HCT116 (cell line): ENCODE measurements at places on chromosomes 3 and 15. TPM values are rescaled to one million over a fixed set of nuclear protein-coding genes. Genes with fewer than 3 reads are reported as not detected.

DNA sequence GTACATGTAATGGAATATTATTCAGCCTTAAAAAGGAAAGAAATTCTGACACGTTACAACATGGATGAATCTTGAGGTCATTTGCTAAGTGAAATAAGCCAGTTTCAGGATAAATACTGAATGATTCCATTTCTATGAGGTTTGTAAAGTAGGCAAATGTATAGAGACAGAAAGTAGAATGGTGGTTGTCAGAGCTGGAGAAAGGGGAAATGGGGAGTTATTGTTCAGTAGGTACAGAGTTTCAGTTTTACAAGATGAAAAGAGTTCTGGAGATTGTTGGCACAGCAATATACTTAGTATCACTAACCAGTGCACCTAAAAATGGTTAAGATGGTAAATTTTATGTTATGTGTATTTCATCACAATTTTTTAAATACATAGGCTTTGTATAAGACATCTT lies 60.6 kb downstream of the USP8 start:
- H3K4me3 ChIP-seq, result no peak overlapping the region
- H3K27ac ChIP-seq, result no peak overlapping the region
- H3K4me1 ChIP-seq, result no peaks in the 10 kb centered on the region

Gene CPNE9
- total RNA-seq, result 0.98 TPM

DNA sequence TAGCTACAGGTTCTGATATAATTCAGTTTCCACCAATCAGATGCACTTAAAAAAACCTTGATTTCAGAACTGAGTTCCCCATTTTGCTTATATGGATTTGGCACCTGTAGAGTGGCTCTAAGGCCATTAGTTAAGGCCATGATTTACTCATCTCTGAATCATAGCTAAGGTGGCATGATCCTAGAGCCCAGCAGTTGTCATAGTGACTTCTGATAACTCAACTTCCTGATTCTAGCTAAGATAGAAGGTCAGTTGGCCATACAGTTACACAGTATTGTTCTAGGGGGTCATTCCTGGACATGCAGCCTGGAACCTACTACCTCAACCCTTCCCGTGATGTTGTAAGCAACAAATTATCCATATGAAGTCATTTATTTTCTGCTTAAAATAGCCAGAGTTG lies 15.9 kb upstream of the TMEM87A start:
- H3K27ac ChIP-seq, result no peak overlapping the region
- DNase-seq, result no peak
- no peaks in the 10 kb centered on the region; the same call in 1 of the 2 replicates for H3K36me3 ChIP-seq
- no peaks in the 10 kb centered on the region for H3K27me3 ChIP-seq

DNA sequence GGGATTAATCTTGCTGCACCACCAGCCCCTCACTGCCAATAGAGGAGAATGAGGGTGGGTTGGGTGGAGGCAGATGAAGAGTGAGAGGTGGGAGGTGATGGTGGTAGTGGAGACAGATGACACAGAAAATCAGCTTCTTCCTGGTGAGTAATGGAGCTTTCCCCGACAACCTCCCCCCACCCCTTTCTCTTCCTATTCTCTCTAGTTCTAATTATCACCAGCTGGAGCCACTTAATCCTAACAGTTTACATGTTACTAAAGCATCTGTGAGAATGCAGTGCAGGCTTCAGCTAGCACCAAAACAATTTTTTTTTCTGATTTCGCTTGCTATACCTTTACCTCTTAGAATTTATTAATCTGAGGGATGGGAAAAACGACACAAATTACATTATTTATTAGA lies 116.1 kb upstream of the DNAJC19 start:
- H3K27ac ChIP-seq, result no peak overlapping the region
- DNase-seq, result no peak
- H3K36me3 ChIP-seq, result no peaks in the 10 kb centered on the region

Gene MNS1
- total RNA-seq, result 1.9 TPM

GRCh38 chr3:169286214-169286613 lies 377.3 kb downstream of the MECOM start:
- no peak overlapping the region for H3K4me3 ChIP-seq
- peaks cover 13% of the 10 kb centered on the region; the same call in 1 of the 2 replicates for H3K27me3 ChIP-seq
- H3K4me1 ChIP-seq, result no peaks in the 10 kb centered on the region
- no peak for DNase-seq

- DNase-seq, result no peak
- H3K27me3 ChIP-seq, result no peaks in the 10 kb centered on the region
- peaks cover 18% of the 10 kb centered on the region for H3K4me1 ChIP-seq
- H3K27ac ChIP-seq, result no peak overlapping the region
These were observed 58.4 kb downstream of the MESD start for GRCh38 chr15:80931191-80931590.

DNA sequence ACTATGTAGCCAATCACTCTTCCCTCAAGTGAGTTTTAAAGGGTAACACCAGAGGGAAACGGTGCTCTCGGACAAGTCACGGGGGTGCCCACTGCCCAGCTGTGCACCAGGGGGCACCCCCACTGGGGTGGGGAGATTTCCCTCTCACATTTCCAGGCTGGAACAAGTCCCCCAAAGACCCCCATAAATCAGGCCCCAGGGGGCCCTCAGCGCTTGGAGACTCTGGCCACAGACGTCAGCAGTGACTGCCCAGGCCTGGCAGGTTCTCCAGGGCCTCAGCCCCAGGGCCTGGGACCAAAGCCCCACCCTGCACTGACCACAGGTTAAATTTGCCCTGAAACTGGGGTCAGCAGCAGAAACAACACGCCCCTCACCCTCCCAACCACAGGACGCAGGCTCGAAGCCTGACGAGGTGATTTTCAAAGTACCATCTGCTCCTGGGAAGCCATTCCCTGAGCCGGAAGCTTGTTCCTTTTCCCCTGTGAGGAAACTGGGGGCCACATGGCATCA lies 17.0 kb downstream of the XXYLT1 start:
- H3K27ac ChIP-seq, result no peak overlapping the region
- H3K36me3 ChIP-seq, result no peaks in the 10 kb centered on the region
- no peaks in the 10 kb centered on the region for H3K27me3 ChIP-seq
- peaks cover 10% of the 10 kb centered on the region for H3K4me1 ChIP-seq
- H3K4me3 ChIP-seq, result no peak overlapping the region

DNA sequence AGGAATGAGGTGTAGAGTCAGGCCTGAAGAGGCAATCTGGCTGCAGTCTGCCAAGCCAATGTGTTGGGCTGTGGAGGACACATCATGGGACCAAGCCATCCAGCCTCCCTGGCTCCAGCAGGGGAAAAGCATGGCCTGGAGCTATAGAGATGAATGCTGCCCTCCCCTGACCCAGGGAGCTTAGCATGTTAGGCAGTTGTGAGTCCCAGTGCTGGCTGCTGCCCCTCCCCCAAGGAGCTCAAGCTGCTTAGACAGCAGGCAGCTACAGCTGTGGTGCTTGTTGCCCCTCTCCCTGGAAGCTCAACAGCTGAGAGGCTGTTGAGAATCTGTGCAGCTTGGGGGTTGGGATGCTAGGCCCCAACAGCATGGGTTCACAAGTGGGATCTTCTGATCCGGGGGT lies 85.6 kb upstream of the DNAJC19 start:
- H3K4me3 ChIP-seq, result no peak overlapping the region
- H3K36me3 ChIP-seq, result no peaks in the 10 kb centered on the region
- H3K4me1 ChIP-seq, result no peaks in the 10 kb centered on the region
- H3K27me3 ChIP-seq, result peaks cover 9% of the 10 kb centered on the region; the same call in 1 of the 2 replicates
- no peak overlapping the region for H3K27ac ChIP-seq

Gene ARHGAP31
- total RNA-seq, result 0.93 TPM

Gene RFC4
- total RNA-seq, result 86.2 TPM

Gene CCDC13
- total RNA-seq, result 2.3 TPM

DNA sequence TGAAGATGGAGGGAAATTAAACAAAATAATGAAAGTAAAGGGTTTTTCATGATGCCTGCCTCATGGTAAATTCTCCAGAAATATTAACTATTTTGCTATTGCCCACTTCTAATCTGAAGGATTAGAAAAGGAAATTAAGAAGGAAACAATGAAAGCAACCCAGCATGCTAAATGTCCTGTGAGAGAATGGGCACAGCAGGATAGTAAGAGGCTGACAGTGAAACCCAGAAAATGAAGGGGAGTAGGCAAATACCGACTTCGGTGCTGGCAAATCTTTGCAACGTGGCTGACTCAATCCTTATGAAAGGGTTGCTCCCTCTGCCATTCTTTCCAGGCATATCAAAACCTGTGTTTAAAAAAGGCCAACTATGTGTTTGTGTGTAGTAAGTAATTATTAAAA lies 147.5 kb upstream of the SYNPR start:
- peaks cover 5% of the 10 kb centered on the region; the same call in 1 of the 2 replicates for H3K4me1 ChIP-seq
- H3K36me3 ChIP-seq, result no peaks in the 10 kb centered on the region
- no peak overlapping the region for H3K4me3 ChIP-seq

Gene GOLGA6B
- total RNA-seq, result 0.10 TPM

- H3K4me3 ChIP-seq, result no peak overlapping the region
- H3K4me1 ChIP-seq, result peaks cover 5% of the 10 kb centered on the region; the same call in 1 of the 2 replicates
- DNase-seq, result no peak
- H3K27me3 ChIP-seq, result no peaks in the 10 kb centered on the region
- no peak overlapping the region for H3K27ac ChIP-seq
- no peaks in the 10 kb centered on the region for H3K36me3 ChIP-seq
These were observed 15.5 kb downstream of the PAQR9 start for GRCh38 chr3:142947799-142948575.

- H3K27me3 ChIP-seq, result no peaks in the 10 kb centered on the region
- DNase-seq, result no peak
- no peaks in the 10 kb centered on the region for H3K4me1 ChIP-seq
- H3K4me3 ChIP-seq, result no peak overlapping the region
- no peaks in the 10 kb centered on the region for H3K36me3 ChIP-seq
These were observed 54.0 kb downstream of the RAB11A start for GRCh38 chr15:65923264-65923663.

Gene EID1
- 68.6 TPM for total RNA-seq
